Activated CD4-positive, alpha-beta T cell treated with anti-CD3 and anti-CD28 coated beads, Interleukin-2, Interleukin-6, amounts not matched to agents 100 ng/mL and 50 ng/mL, durations not matched to agents 16 hours and 8 hours (primary cell): ENCODE measurements at places on chromosomes 12 and 14.
A peak's percentile ranks its signal among the peaks of the same experiment; 100 is the strongest.

DNA sequence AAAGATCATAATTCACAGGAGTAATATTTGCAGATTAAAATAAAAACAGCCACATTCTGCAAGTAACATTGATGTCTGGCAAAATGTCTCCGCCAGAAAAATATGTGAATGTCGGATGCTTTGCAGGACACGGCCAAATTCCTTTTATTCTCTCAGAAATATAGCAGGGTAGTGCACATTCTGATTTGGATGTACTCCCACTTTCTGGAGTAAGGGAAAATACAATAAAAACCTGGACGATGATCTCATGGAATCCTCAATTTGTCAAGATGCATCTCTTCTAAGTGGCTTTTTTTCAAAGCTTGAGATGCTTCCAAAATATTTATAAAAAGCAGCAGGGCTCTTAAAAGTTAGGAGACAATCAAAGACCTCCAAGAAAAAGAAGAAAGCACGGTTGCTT is 133.3 kb downstream of the TBX5 start:
- no peak for DNase-seq

GRCh38 chr14:97848317-97848980 is 1051.3 kb downstream of the VRK1 start:
- DNase-seq = no peak

DNA sequence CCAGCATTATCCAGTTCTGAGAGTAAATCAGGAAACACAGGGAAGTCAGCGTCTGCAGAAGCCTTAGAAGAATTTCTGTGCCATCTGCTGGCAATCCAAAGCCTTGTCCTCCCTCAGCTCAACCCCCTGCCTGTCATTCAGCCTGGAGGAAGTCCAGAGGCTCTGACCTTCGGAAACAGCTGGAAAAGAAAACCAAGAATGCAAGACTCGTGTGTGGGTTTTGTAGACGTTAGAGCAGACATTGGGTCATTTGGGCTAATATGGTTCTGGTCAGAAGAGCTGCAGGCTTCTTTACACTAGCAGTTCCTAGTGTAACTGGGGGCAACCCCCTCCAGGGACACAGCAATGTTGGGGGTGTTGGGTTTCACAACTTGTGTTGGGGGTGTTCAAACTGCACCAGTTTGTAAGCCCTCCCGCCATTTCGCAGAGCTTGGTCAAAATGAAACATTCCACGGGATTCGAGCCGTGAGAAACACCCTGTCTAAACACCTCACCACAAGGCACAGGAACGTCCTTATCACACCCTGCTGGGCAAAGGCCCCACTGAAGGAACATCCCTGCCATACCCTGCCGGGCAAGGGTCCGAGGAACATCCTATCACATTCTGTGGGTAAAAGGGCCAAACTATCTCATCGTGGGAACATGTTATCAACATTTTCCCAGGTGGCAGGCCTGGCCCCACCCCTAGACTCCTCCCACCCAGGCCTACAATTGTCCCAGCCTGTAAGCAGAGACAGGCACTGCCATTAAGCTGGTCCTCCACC is 21.0 kb upstream of the SERPINA4 start:
- DNase-seq = no peak

- DNase-seq = no peak
Observed at GRCh38 chr12:110916295-110916875, 4.0 kb downstream of the MYL2 start.

- DNase-seq = no peak
Observed at GRCh38 chr12:8590842-8591545, 21.7 kb downstream of the AICDA start.

- no peak for DNase-seq
Observed at GRCh38 chr14:86574778-86575129, 1044.8 kb downstream of the FLRT2 start.

DNA sequence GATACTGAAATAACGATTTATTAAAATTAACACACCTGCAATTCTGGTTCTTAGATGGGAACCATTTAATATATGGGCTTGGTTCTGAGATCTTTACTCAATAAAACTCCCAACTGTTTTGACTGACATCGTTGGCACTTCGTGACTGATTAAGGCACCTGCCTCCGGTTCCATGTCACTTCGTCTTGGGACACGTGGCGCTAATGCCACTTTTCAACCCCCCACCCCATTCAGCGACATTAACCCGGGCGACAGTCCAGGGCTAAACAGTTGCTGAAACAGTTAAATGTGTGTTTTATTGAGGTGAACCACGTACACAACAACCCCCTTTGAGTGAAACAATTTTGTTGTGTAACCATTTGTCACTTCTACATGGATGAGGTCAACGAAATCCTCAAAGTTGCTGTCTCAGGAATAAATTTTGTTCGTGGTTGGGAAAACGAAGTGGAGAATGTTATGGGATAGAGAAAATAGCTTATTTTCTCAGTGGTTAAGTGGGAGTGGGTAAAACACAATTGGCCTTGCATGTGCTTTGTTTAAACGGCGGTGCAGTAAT is 9.9 kb upstream of the SLC38A2 start:
- no peak for DNase-seq

DNA sequence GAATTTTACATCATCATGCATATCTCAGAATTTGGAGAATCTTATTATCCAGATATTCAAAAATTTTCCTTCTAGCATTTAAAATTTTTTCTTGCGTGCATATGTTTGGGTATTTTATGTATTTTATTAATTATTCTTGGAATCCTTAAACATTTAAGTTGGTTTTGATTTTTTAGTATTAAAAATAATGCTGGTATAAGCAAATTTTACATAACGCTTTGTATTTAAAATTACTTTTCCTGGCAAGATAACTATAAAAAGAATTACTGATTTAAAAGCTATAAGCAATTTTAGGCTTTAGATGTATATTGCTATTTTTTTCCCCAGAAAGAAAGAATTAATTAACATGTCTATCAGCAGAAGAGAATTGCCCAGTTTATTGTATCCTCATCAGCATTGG is 224.6 kb upstream of the STXBP6 start:
- DNase-seq = no peak

DNA sequence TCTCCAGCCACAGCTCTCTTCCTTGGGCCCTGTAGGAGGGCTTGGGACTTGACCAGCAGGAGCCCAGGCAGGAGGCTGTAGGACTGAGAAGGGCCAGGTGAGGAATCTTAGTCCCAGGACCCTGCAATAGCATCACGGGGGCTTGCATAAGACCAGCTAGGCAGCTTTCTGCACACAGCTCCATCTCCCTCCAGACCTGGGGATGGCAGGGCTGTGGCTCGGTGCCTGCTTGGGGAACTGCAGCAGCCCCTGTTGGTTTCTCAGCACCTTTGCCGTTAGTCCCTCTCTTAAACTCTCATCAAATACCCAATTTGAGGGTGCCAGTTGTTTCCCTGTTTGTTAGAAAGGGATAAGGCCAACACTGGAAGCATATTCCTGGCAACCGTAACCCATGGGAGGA is 14.3 kb downstream of the DIO3 start:
- no peak for DNase-seq

- no peak for DNase-seq
Observed at GRCh38 chr12:9867531-9867930, 1.6 kb downstream of the CLEC2B start.

GRCh38 chr12:128695697-128696096 is 128.1 kb downstream of the SLC15A4 start:
- DNase-seq = no peak

GRCh38 chr14:37991027-37991426 is 216.7 kb upstream of the SSTR1 start:
- no peak for DNase-seq

GRCh38 chr12:31853520-31853919 is 105.7 kb upstream of the RESF1 start:
- DNase-seq = no peak

- no peak for DNase-seq
Observed at GRCh38 chr14:99426265-99426664, 54.4 kb downstream of the SETD3 start.

GRCh38 chr12:22574921-22575320 is 30.6 kb upstream of the C2CD5 start:
- DNase-seq = no peak

DNA sequence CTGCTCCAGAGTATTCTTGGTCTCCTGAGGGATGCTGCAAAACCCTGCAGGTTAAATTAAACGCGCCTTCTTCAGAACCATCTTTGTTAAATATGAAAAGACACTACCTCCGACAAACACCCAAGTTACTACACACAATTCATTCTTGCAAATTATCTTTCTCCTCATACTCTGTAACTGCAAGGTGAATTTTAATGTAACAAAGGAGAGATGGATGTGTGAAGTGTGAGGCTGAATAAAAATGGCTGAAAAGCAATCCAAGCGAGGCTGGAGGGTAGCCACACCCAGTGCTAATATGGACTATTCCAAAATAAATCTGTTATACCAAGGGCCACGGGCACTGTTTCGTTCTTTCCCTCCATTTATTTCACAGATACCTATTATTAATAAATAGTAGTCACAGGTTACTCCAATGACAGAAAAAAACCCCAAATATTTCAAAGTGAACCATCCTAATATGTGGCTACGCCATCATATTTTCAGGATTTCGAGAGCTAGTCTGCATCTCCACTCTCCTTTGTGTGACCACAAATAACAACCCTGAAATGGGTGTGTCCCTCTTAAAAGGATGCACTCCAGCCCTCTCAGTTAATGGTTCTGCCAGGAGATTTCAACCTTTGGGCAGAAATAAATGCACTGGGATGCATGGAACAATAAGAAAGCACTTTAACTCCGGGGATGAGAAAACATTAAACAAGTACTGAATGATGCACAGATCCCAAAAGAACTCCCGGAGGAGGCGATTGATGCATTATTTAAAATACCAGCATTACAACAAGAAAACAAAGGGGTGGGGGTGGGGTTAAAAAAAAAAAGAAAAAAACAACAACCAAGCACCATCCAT is 53.1 kb upstream of the CCDC175 start:
- DNase-seq = no peak

DNA sequence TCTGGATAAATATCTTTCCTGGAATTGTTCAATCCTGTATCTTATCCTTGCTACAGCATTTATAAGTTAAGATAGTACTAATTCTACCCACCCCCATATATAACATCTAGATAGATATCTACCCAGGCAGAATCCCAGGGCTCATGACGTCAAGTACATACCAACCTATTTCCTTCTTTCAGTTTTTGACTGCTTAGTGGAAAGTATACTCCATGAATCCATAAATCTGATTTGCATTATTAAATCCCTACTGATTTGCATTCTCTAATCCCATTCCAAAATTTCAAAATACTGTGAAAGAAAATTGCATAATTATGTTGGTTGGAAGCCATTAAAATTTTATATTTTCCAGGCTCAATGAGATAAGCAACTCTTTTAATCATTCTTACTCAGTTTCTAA is 111.7 kb downstream of the KITLG start:
- DNase-seq = no peak

DNA sequence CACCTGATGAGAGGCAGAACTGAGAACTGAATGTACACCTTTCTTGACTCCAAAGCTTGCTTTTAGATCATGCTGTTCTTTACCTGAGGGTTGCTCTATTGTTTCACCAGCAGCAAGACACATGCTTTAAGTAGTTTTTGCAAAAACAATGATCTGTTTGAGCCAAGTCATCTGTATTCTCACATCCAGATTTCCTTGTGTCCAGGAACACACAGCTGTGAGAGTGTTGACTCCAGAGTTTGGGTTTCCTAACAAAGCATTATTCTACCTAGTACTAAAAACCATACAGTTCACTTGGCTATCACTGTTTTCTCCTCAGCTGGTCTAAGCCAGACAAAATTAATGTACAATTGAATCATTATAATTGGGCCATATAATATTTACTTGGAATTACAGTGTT is 120.4 kb downstream of the STAB2 start:
- no peak for DNase-seq

- DNase-seq = no peak
Observed at GRCh38 chr14:32226056-32226455, 23.0 kb upstream of the RNU6-8 start.

GRCh38 chr12:102960766-102961465 is 3.4 kb downstream of the ASCL1 start:
- no peak for DNase-seq

DNA sequence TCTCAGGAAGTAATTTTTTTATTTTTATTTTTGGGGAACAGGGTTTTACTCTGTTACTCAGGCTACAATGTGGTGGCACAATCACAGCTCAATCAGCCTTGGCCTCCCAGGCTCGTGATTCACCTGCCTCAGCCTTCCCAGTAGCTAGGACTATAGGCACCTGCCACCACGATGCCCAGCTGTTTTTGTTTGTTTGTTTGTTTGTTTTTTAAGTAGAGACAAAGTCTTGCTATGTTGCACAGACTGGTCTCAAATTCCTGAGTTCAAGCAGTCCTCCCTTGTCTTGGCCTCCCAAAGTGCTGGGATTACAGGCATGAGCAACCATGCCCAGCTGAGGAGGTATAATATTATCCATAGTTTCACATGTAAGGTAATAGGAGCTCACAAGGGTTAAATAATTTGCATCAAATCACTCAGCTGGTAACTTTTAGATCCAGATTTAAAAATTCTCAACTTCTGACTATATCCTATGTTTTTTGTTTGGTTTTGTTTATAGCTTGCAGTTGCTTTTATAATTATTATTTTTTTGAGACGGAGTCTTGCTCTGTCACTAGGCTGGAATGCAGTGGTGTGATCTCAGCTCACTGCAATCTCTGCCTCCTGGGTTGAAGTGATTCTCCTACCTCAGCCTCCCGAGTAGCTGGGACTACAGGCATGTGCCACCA is 629.3 kb downstream of the DIO2 start:
- no peak for DNase-seq

DNA sequence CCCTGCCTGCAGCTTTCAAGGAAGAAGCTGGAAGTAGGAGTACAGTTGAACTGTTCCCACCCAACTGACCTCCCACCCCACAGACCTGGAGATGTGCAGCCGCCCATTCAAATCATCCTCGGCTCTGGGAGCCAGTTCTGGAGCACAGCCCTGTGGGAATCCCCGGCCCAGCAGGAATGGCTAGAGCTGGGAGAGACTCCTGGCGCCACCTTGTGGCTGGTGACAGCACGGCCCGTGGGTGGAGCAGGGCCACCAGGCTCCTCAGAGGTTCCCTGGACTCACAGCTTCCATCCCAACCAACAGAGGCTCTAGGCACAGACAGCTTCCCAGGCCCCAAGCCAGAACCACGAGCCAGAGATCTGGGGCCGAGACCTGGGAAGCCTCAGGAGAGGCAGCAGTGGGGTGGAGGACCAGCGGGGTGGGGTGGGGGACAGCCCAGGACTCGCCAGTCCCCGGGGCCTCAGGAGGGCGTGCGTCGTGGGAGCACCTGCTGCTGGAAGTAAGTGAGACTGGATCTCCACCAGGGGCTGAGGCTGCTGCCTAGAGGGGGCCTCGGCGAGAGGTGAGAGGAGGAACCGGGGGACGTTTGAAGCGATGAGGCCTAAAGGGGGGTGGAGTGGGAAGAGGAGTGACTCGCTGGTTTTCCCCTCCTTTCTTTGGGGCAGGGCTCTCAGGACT is 43.4 kb downstream of the RNF34 start:
- peak; percentile 68 for DNase-seq
